Pancreas (tissue), 10 donors: ENCODE measurements at places on chromosomes 7 and 10. TPM values are rescaled to one million over a fixed set of nuclear protein-coding genes. Genes with fewer than 3 reads are reported as not detected.

DNA sequence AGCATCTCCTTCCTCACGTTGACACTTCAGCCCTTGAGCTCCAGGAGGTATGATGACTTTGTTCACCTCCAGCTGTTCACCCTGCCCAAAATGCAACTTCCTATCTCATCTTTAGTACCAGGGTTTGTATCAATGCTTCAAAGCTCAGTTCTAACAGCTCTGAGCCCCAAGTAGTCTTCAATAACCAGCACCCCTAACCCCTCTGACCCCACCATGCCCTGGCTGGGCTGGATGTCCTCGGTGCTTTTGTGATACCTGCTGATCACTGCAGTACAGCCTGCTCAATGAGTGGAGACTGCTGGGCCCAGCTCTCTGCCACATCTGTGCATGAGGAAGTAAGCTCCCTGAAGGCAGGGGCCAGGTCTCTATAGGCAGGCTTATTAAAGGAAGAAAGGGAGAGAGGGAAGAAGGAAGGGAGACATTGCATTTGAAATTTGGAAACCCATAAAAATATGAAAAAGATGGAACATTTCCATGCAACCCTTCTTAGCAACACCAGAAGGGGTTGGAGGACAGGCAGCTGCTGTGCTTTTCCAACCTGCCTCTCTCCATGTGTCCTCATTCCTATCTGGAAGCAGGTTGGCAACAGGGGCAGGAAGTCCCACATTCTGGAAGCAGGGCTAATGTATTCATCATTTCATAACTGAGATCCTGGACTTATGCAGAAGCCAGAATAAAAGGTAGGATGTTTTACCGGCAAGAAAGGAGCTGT is 756.1 kb downstream of the GRID1 start:
- no peak for DNase-seq

- no peak for DNase-seq
Observed at GRCh38 chr7:88233828-88234227, 14.0 kb upstream of the SRI start.

The ITGA8 gene
- total RNA-seq: 0.79 TPM

GRCh38 chr10:60816628-60817397 is 38.5 kb downstream of the CDK1 start:
- peak; percentile 51 for DNase-seq

DNA sequence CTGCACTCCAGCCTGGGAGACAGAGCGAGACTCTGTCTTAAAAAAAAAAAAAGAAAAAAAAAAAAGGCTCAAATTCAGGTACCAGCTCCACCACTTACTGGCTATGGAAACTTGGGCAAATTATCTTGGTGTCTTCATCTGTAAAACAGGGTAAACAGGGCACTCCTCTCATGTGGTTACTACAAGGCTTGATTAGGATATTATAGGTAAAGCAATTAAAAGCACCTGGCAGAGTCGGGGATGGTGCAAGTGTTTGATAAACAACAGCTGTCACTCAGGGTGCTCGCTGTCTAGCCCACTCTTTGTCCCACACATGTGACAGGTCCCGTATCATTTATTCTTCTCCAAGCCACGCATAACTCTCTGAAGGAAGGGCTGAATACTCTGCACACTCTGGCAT is 96.9 kb downstream of the SORBS1 start:
- DNase-seq: no peak

DNA sequence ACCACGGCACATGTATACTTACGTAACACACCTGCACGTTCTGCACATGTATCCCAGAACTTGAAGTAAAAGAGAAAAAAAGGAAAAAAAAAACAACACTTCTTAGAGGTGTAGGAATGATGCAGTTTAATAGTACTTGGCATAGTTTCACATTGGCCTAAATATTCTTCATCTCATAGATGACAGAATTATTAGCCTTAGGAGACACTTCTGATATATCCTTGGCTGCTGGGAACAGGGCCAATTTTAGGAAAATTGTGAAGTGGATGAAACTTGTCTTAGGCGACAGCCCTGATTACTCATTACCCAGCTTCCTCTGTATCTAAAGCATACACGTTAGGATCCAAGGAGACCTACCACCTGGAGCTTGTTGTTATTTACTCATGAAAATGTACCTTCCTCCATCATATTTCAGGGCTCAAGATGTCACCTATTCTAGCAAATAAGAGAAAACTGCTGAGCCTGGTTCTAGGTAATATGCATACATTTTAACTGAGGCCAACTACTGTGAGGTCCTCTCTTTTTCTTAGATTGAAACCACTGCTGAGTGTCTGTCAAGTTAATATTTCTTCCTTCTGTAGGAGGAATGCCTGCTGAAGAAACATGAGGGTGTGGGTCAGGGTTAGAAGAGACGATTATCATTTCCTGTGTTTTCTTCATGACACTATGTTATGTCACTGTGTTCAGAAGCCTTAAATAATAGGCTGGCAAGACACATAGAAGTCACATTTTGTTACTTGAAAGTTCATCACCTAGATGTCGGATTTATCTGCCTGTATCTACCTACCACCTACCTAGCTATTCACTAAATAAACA is 44.3 kb downstream of the CPED1 start:
- no peak for DNase-seq

DNA sequence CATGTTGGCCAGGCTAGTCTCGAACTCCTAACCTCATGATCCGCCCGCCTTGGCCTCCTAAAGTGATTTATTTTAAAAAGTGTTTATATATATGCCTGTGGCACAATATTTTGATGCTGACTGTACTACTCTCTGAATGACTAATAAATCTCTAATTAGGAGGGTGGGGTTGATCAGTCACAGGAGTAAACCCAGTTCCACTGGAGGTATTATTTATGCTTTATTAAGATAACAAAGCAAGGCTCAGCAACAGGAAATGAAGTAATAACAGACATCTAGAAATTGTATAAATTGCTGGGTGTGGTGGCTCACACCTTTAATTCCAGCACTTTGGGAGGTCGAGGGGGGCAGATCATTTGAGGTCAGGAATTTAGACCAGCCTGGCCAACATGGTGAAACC is 26.0 kb upstream of the MCU start:
- no peak for DNase-seq

GRCh38 chr10:3537518-3537917 is 247.5 kb downstream of the KLF6 start:
- DNase-seq: no peak

The TMEM139 gene
- 7.5 TPM for total RNA-seq

GRCh38 chr7:23471106-23471859 is 992 bp upstream of the IGF2BP3 start:
- DNase-seq: peak; percentile 63

The CABCOCO1 gene
- total RNA-seq: 0.40 TPM

DNA sequence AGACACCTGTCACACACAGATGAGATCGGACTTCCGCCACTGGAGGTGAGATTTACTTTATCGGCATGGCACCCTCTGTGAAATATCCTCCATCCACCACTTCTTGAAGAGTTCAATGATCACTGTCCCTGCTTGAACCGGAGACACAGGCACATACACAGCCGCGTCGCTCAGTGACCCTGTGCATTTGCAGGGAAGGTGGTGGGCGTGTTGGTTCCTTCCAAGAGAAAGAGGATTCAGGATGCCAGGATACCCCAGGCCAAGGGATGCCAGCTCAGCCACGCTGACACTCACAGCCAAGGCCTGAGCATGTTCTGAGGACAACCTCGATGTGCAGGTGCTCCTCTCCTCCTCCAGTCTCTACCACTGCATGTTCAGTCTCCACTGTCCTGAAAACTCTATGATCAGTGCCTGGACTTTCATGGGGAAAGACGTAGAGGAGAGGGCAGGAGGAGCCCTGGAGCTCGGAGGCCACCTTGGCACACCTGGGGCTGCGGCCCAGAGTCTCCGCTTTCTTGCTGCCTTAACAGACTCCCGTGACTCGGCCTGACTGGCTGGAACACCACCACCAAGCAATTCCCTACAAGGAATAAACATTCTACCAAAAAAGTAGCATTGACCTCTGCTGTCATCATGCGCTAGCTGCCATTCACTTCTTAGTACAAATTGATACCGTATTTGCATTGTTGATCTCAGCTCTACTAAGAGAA is 115.2 kb downstream of the TCERG1L start:
- DNase-seq: no peak

The CTAGE8 gene
- total RNA-seq: 0.72 TPM

GRCh38 chr10:22338185-22338900 is 7.0 kb upstream of the SPAG6 start:
- DNase-seq: no peak

The FEZF1 gene
- total RNA-seq: not detected

GRCh38 chr10:43843321-43844101 is 194.8 kb upstream of the ZNF32 start:
- no peak for DNase-seq

DNA sequence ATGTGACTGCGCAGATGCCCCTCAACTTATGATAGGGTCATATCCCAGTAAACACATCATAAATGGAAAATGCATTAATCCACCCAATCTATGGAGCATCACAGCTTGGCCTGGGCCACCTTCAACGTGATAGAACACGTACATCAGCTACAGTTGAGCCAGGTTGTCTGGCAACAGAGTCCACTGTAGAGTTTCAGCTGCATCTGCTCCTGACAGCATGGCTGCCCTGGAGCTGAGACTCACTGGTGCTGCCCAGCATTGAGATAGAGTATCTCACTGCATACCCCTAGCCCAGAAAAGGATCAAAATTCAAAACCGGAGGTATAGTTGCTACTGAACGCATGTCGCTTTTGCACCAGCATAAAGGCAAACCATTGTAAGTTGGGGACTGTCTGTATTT is 437.7 kb upstream of the MKI67 start:
- DNase-seq: no peak

The SAMD9L gene
- total RNA-seq: 2.1 TPM

The HOXA10 gene
- total RNA-seq: 0.18 TPM

The XRCC2 gene
- total RNA-seq: 0.05 TPM

DNA sequence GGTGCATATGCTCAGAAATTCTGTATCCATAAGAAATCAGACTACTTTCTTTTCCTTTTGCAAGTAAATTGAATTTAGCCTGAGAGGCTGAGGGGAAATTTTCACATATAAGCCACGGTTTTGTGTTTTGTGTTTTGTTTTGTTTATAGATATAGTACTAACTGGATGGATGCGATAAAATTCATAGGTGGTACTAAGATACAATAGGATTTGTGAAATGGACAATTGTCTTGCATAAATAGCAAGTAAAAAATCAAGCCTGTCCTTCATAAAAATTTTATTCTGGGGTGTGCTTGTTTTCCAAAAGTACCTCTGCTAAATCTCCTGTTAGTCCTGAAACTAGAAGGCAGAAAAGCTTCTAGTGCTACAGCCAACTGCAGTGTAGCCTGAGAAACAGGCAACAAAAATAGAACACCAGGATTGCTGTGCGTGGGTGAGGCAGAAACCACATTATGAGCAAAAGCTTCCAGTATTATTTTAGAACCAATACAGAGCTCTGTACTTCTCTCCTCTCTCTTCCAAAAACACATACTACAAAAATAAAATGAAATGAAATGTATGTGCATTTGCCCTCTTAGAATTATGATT is 634 bp upstream of the HDAC9 start:
- no peak for DNase-seq
